Neural progenitor cell (in vitro differentiated cells): ENCODE measurements at places on chromosomes 11 and 22. TPM values are rescaled to one million over a fixed set of nuclear protein-coding genes. Genes with fewer than 3 reads are reported as not detected.

GRCh38 chr22:39311592-39312400, 7.6 kb downstream of the RPL3 start:
- no peak for DNase-seq

GRCh38 chr11:59206635-59207034, 6.1 kb downstream of the MPEG1 start:
- peak; percentile 66 for DNase-seq

GLB1L2 gene
- total RNA-seq = 2.0 and 5.5 TPM in 2 replicates

DNA sequence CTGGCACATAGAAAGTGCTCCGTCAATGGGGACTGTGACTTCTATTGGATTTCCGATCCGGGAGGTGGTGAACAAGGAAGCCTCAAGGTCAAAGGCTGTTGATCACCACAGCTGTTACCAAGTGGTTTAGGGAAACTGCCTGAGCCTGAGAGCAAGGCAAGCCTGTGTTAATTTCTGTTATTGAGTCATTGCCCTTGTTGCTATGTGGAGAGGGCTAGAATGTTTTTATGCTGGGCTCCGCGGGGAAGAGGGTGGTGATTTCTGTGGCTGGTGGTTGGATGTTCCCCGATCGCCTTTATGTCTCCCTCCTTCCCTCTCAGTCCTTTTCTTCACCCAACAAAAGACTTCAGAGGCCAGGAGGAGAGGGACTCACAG, 108.5 kb upstream of the ALX4 start:
- no peak for DNase-seq

DNA sequence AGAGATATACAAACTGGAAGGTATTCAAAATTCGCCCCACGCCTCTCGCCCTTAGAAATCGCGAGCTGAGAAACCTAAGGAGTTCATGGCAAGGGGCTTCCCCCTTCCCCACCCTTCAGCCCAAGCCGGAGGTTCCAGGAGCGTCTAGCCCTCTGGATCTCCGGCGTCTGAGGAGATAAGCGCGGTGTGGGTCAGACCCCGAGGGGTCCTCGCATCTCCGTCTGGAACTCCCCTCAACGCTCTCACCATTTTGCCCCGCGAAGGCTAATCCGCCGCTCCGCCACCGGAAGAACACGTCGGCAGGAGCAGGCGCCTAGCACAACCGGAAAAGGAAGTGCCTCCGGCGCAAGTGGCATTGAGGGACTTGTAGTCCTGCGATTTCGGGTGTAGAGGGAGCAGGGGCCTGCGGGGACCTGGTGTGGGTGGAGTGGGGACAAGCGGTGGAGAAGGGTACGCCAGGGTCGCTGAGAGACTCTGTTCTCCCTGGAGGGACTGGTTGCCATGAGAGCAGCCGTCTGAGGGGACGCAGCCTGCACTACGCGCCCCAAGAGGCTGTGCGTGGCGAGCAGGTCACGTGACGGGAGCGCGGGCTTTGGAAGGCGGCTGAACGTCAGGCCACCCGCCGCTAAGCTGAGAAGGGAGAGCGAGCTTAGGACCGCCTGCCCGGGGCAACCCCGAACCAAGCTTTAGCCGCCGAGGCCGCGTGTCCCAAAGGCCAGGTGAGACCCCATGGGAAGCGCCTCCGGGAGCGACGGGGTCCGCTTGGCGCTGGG, at the start of the genes FEN1 and TMEM258:
Gene FEN1, plus strand, starts transcription at position 602 of the 773 bp plus-strand sequence. CDS start 2,451 bp downstream, outside the sequence.
Gene TMEM258, minus strand, starts transcription at position 290 of the 773 bp plus-strand sequence. Its CDS starts 41 bp downstream, at position 249.
- DNase-seq = peak; percentile 96
